Inflammatory macrophage treated with lipopolysaccharide for 4 hours (primary cell): ENCODE measurements at places on chromosomes 2 and 18.

GRCh38 chr18:79502782-79503181 is 107.1 kb downstream of the NFATC1 start:
- DNase-seq = no peak

DNA sequence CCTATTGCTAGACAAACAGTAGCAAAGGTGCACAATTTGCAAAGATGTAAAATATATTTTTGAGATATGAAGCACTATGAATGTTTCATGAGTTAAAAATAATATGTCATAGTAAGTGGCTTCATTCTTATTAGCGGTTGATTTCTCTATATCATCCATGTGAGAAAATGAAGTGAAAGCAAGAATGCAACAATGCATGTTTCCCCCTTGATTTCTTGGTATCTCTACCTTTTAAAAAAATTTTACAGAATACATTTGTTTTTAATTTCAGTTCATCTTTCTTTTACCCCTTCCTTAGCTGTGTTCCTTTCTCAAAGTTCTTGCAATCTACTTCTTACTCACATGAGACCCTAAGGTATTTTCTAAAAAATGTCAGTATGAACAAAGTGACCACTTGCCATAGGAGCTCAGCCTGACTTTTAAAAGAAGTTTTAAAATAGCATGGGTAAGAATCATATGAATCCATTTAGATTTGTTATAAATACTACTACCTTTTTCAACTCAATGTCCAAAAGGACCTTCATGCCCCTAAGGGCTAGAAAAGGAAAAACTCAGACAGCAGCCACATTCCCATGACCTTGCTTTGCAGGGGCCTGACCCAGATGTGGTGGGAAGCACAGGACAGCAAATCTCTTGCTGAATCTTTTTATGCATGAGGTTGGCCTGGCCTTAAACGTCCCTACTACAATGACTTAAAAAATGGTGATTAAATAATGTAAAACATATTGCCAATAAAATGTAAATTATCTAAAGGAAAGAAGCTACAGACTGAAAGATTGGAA is 14.8 kb upstream of the SLC38A11 start:
- DNase-seq = no peak

GRCh38 chr2:147222506-147222905 is 622.3 kb upstream of the ACVR2A start:
- DNase-seq = no peak

DNA sequence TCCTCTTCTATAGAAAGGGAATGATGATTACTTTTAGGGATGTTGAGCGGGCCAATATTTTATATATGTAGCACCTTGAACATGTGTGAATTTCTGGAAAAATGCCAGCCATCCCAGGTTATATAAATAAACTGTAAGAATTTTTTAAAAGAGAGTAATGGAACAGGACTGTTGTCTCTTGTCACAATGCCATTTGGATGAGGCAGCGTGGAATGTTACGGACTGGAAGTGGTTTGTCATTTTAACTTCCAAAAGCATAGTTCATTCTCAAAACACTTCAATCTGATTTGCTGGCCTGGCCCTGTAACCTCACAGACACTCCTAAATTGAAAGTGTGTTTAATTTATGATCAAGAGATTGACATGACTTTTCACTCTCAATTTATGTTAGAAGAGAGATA is 70.8 kb downstream of the TPGS2 start:
- DNase-seq = no peak

GRCh38 chr2:67719351-67719750 is 322.2 kb downstream of the ETAA1 start:
- DNase-seq = no peak

GRCh38 chr18:48913201-48913600 is 37.6 kb downstream of the SMAD7 start:
- no peak for DNase-seq

- no peak for DNase-seq
These were observed 327.0 kb upstream of the HS6ST1 start for GRCh38 chr2:128645631-128646030.

DNA sequence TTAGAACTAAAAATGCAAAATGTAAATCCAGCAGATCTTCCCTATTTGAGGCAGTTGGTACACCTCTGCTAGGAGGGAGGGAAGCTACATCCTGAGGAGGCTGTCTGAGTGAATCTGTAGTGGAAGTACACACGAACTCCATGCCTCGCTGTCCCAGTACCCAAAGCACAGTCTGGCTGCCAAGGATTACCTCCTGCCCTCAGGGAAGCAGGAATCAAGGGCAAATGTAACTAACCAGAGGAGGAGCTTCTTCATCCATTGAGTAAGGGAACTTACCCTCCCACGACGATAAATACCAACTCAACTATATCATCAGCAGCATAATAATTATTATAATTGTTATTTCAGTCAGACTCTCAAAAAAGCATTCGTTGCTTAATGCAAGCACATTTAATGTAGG is 2.1 kb downstream of the DHRS9 start:
- DNase-seq = peak; percentile 44

DNA sequence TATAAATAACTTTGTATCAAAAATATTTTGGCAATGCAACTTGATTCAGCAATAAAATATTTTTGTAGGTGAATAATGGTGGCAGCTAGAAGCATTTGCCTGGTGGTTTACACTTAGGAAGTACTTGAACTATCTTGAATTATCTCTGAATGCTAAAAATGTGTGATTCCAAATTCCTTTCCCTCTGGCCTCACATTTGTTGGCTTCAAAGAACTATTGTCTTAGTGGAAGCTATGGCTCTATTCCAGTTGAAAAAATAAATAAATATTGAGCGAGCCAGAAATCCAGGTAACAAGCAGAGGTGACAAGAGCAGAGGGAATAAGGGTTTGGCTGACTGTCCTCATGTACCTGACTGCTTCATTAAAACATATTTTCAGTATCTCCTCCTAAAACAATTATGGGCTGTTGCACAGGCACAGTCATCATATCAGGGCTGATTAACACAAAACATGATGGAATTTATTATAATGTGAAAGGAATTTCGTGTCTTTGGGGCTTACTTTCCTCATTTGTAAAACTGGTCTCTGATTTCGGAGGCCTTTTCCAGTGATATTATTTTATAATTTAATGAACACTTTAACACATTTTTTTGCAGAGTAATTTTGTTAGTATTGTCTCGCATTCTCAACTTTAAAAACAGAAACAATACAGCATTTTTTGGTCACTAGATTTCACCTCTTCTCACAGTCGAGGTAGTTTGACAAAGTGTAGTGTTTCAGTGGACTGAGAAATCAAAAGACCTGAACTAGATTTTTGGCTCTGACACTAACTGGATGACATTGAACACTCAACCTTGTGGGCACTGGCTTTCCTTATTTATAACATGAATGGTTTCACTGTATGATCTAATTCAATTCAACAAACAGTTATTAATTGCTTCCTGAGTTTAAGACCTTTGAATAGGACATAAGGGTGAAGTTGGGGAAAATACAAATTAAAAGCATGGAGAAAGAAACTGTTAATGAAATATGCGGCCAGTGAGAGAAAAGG is 7.8 kb upstream of the CAVIN2 start:
- no peak for DNase-seq

- no peak for DNase-seq
These were observed 981 bp downstream of the C2orf66 start for GRCh38 chr2:196808083-196808665.

DNA sequence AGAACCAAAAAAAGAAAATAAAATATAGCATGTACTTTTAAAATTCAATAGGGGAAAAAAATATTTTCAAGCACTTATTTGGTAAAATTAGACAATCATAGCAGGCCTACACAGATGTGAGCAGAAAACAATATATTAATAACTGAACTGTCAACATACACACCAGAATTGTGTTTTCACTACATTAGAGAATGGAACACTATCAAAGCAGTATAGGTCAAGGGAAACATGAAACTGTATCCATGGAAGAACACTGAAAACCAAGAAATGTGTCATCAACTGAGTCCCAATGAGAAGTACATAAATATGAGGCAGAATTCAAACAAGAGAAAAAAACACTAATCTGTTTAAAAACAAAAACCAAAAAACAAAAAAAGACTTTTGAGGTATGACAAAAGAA is 132.4 kb downstream of the USP34 start:
- DNase-seq = no peak

GRCh38 chr2:8303322-8303832 is 378.5 kb upstream of the ID2 start:
- peak; percentile 95 for DNase-seq

DNA sequence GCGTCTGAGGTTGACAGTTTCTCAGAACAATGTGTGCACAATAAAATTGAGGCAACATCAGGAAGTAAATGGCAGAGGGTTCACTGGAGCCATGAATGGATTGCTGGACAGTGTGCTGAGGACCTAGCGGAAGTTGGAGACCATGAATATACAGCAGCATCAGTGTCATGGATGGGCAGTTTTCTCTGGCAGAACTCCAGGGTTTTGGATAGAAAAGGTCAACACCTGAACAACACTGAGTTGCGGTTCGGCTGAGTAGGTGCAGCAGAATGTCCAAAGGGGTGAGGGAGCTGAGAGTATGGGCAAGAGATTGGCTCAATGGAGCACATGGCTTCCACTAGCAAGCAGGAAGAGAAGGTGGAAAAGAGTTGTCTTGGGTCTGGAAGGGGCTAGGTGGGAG is 73.7 kb downstream of the DNER start:
- no peak for DNase-seq

DNA sequence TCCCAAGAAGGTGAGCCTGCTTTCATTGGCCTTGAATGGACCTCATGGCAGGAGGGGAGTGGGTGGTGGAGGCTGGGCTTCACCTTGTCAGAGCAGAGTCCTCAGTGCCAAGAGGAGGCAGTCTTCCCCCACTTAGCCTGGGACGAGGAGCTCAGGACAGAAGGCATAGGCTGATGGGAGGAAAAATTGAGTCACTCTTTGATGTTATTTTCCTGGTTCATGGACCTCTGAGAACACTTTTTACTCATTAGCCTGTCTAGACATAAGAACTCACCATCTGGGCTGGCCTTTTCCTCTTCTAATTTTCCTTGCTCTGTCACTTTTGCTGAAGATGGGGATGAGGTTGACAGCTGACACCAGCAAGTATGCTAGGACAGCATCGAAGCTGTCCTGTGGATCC is 225.7 kb upstream of the TNP1 start:
- DNase-seq = no peak

- DNase-seq = peak; percentile 100
These were observed at the start of gene ATF2 for GRCh38 chr2:175167792-175168563. ATF2 (minus strand) TSS chr2:175168203; CDS start chr2:175136443, 31,760 bp downstream.

DNA sequence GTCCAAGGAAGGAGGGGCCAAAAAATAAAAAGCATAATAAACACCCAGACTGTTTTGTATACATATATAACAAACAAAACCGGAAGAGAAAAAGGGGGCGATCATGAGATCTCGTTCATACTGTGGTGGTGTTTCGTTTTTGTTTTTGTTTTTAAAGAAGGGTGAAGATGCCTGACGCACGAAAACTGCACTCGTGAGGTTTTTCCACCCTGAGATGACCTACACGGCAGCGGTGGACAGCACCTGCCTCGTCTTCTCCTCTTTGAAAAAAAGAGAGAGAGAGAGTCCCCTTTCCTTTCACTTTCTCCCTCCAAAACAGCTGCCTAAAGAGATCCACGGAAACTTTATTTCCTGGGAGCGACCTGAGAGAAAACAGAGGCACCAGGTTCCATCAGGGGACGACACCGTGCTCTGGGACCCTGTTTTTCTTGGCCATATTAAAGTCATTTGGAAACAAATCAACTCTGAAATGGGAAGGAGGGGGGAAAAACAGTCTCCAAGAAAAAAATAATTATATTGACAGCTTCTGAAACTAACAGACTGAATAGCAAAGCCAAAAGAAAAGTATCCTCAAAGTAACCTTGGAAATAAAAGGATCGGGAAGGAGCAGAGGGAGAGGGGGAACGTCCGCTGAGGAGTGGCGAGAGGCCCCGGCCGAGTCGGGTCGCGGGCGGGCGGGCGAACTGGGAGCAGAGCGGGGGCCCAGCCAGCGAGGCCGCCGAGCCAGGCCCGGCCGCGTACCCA is 3.5 kb downstream of the POU3F3 start:
- DNase-seq = no peak

DNA sequence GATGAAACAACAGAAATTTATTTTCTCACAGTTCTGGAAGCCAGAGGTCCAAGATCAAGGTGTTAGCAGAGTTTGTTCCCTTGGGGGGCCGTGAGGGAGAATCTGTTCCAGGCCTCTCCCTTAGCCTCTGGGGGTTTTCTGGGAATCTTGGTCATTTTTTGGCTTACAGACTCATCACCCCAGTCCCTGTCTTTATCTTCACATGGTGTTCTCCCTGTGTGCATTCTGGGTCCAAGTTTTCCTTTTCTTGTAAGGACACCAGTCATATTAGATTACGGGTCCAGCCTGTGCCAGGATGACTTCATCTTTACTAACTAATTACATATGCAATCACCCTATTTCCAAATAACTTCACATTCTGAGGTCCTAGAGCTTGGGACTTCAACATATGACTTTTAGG is 292.5 kb upstream of the TRIB2 start:
- DNase-seq = no peak

GRCh38 chr18:2337552-2338141 is 233.7 kb downstream of the METTL4 start:
- DNase-seq = peak; percentile 30

DNA sequence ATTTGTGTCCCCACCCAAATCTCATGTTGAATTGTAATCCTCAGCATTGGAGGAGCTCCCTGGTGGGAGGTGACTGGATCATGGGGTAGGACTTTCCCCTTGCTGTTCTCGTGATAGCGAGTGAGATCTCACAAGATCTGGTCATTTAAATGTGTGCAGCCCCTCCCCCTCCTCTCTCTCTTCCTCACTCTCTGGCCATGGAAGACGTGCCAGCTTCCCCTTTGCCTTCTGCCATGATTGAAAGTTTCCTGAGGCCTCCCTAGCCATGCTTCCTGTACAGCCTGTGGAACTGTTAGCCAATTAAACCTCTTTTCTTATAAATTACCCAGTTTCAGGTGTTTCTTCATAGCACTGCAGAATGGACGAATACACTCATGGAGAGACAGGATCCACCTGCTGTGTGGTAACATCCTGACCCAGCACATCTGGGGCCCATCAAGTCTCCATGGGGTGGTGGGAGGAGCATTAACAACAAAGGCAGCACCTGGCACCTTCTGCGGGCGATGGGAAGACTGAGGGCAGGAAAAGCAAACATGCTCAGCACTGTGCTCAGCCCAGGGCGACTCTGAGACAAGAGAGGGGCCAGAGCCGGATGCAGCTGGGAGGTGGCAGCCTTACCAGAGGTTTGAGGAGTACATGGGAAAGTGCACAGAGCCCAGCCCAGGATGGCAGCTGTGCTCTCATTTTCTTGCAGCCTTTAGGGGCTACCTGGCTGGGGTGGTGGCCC is 16.2 kb upstream of the ALPP start:
- no peak for DNase-seq

GRCh38 chr18:59505356-59505755 is 146.3 kb upstream of the LMAN1 start:
- DNase-seq = no peak
